ENCODE measurements at places on chromosomes 3 and 15.

GRCh38 chr15:66655511-66655910 is 46.5 kb upstream of the SMAD6 start:
- no peak for DNase-seq

DNA sequence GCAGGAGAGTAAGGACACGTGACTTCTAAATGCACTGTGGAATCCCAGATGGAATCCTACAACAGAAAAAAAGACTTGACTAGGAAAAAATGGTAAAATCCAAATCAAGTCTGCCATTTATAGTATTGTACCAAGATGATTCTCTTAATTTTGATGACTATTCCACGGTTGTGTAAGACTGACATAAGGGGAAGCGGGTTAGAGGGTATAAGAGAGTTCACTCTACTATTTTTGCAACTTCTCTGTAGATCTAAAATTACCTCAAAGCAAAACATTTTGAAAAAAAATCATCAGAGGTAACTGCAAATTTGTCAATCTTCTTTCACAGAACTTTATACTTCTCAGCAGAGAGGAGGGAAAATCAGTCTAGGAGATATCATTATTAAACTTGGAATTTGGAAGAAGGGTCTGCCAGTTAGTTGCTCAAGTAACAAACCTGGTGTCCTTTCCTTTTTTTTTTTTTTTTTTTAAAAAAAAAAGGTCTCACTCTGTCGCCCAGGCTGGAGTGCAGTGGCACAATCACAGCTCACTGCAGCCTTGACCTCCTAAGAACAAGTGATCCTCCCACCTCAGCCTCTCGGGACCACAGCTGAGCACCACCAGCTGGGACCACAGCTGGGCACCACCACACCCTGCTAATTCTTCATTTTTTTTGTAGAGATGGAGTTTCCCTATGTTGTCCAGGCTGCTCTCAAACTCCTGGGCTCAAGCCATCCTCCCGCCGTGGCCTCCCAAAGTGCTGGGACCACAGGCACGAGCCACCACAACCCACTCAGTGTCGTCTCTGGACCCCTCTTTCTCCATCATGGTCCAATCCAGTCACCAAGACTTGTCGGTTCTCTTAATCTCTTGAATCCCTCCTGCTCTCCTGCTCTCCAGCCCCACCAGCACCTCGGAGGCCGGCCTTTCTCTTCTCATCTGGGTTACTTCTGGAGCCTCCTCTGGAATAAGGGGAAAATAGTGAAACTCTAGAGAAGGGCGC is 14.9 kb upstream of the HES1 start:
- no peak for DNase-seq

DNA sequence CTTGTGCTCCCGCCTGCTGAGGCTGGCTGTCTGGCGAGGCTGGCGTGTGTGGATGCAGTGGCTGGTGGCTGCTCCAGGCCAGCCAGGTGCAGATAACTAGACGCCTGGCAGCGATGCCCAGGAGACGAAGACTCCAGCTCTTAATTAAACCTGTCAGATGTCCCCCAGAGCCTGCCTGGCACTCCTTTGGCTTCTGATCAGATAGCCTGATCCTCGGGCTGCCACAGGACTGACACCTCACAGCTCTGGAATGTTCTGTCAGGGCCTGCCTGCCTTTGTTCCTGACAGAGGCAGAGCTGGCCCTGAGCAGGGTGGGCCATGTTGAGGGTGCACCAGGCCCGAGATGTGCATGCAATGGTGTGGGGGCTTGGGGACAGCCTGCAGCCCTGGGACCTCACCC is 36.5 kb downstream of the PLXNA1 start:
- no peak for DNase-seq

DNA sequence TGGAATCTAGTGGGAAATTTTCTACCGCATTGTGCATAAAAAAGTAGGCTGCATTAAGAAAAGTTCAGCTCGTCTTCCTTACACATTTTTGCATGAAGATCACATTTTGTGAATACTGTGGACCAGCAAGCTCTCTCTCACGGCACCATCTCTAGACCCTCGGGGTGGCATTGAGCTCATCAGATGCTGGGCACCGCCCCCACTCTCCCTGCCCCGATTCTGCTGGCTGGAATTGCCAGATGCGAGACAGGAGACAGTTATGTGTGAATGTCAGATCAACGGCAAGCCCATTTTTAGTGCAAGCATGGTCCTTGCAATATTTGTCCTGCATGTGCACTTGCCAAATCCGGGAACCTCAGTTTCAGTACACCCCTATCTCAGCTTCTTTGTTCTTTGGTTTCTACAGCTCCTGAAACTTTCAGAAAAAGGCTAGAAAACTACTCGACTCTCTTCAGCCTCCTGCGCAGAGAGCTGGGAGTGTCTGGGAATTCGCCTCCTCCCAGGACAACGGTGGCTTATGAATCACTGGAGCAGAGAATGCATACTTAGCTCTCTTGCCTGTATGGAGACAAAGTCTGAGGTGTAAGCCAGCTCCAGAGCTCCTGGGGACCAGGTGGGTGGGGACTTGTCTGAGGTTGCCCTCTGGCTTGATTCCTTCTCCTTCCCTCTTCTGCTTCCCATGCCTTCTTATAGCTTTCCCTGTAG is 285.2 kb upstream of the ATP10A start:
- no peak for DNase-seq

- no peak for DNase-seq
Measured at GRCh38 chr15:49737127-49737526, 116.3 kb downstream of the DTWD1 start.

DNA sequence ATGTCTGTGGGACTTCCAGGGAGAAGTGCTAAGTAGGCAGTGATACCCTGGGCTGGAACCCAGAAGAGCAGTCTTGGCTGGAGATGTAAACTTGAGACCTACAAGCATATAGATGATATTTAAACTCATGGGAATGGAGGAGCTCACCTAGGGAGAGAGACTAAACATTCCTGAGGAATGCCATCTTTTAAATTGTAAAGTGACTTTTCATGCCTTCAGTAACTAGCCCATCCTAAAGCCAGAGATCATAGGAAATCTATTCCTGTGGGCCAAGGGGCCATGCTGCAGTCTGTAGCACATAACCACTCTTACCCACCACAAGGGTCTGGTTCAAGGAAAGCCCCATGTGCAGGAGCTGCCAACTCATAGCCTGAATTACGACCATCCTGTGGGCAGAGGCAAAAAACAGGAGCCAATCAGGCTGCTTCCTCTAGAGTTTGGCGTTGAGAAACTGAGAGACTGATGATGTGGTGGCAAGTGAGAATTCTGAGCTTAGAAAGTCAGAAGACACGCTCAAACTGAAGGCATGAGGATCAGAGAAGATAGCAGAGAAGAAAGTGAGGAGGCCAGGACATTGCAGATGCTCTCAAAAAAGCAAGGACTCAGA is 37.5 kb downstream of the CTDSPL start:
- DNase-seq, result no peak

DNA sequence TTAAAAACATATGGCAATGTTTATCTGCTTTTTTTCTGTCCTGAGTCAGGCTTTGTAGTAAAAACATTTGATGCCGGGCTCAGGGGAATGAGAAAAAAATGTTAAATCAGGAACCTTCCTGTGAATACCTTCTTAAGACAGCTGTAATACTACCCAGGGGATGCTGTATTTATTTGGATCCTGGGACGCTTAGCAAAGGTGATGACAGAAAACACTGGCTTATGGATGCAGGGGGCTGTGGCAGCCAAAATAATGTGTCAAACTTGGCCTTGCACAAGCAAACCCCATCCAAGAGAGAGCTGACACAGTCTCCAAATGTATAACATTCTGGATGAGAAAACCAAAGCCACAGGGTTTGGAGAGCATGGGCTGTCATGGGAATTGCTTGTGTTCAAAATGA is 438.2 kb upstream of the PROK2 start:
- DNase-seq, result no peak

DNA sequence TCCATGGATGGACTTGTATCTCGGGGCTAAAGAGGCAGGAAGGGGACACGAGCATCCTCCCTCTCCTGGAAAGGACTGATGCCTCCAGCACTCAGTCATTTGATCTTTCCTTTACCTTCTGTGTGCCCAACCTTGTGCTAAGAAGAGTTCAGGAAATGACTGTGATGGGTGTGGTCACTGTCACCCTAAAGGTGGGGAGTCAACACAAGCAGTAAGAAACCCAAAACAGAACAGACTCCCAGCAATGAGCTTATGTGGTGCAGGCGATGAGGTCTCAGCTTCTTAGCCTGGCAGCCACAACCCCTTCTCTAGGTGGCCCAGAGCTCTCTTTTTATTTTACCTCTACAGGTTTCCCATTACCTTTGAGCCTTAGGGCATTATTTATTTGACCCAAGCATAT is 3.8 kb downstream of the MPI start:
- DNase-seq, result peak; percentile 74

- no peak for DNase-seq
Measured at GRCh38 chr3:123571264-123571972, 13.4 kb downstream of the HACD2 start.

Measured in CD8-positive, alpha-beta memory T cell (primary cell).